ENCODE measurements at places on chromosomes 7 and 10. TPM values are rescaled to one million over a fixed set of nuclear protein-coding genes. Genes with fewer than 3 reads are reported as not detected.

- no peak for DNase-seq
These were observed 72.6 kb downstream of the OSBPL3 start for GRCh38 chr7:24907311-24907886.

- no peak for DNase-seq
These were observed 37.9 kb upstream of the ABCB5 start for GRCh38 chr7:20577441-20578071.

DNA sequence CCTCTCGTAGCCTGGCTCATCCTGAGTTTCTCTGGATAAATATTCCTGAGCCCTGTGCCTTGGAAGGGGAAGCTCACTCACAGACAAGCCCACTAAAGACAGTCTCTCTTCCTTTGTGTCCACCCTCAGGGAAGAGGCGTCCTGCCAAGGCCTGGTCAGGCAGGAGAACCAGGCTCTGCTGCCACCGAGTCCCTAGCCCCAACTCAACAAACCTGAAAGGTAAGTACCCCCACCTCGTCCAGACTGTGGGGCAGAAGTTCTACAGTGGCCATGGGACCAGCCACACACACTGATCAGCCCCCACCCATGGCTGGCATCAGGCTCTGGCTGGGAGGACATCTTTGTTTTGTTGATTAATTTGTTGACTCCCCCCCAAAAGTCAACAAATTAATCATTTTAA, 2.8 kb downstream of the GPR15LG start:
- no peak for DNase-seq

GRCh38 chr7:95520136-95520535, 34.4 kb downstream of the ASB4 start:
- DNase-seq = no peak

- no peak for DNase-seq
These were observed 39.8 kb downstream of the MET start for GRCh38 chr7:116711790-116712189.

- no peak for DNase-seq
These were observed 214.4 kb upstream of the KIAA1217 start for GRCh38 chr10:23994459-23995046.

DNA sequence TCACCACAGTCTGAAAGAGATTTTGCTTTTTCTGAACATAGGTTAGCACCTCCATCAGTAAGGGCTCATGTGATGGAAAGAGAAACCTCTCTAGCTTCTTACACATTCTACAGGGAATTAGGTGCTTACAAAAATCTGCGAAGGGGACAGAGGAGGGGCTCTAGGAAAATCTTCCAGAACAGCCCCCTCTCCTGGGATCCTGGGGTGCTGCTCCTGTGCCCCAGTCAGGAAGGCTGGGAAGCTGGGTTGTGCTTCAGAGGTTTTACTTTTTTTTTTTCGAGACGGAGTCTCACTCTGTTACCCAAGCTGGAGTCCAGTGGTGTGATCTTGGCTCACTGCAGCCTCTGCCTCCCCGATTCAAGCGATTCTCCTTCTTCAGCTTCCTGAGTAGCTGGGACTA, 7.5 kb upstream of the FAM171A1 start:
- DNase-seq = no peak

- no peak for DNase-seq
These were observed 27.2 kb upstream of the MSRB2 start for GRCh38 chr10:23067939-23068775.

- DNase-seq = no peak
These were observed 729.8 kb downstream of the LRMDA start for GRCh38 chr10:76161301-76161582.

Gene MINDY4
- polyA plus RNA-seq = 5.6 TPM

Gene SLC26A3
- polyA plus RNA-seq = 0.03 TPM
